ENCODE measurements at places on chromosomes 7 and 10. TPM values are rescaled to one million over a fixed set of nuclear protein-coding genes. Genes with fewer than 3 reads are reported as not detected.

- DNase-seq, result peak; percentile 55
Measured at GRCh38 chr10:132644527-132645246, 107.1 kb downstream of the INPP5A start.

DNA sequence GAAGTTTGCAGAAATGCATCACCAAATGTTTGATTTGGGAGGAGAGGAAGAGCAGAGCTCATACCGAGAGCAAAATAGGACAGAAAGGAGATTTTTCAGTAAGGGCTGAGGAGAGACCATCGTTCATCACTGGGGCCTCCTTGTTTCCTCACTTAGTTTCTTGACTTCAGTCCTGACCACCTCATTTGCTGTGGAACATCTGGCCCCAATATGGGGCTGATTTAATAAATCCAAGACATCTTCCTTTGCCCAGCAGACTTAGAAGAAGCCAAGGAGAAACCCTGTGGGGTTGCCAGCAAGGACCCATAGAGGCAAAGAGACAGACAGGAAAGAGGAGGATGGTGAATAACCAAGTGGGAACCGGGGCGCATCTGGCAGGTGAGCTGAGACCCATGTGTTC, 60.4 kb downstream of the CHST3 start:
- no peak for DNase-seq

- DNase-seq, result no peak
Measured at GRCh38 chr7:31786326-31786725, 99.3 kb downstream of the PPP1R17 start.

- no peak for DNase-seq
Measured at GRCh38 chr7:69218576-69218975, 379.7 kb upstream of the AUTS2 start.

- DNase-seq, result no peak
Measured at GRCh38 chr7:93015101-93015778, 102.5 kb downstream of the SAMD9 start.

DNA sequence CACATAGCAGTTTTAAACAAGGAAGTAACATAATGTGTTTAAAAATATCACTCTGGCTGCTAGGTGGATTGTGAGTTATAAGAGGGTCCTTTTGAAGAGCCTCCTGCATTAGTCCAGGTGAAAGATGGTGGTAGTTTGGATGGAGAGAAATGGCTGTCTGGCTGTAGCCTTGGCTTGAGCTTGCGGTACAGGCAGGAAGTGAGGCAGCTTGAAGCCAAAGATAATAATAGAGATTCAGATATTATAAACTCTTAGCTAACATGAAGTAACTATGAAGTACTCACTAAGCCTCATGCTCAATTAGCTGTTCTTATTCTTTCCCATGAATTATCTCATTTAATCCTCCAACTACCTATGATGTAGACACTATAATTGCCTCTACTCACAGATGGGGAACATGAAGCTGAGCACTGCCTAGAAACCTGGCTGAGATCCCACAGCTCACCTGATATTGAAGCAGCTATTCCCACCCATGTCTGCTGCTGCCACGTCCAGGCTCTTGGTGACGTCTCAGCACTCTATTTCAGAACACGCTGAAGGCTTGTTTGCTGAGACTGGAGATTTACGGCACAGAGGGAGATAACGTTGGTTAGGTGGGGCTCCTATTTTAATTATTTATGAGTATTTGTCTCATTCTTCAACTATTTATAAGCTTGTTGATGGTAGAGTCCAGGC, 10.4 kb downstream of the C10orf120 start:
- no peak for DNase-seq

GRCh38 chr10:105044902-105045301, 403.8 kb downstream of the SORCS3 start:
- no peak for DNase-seq

DNA sequence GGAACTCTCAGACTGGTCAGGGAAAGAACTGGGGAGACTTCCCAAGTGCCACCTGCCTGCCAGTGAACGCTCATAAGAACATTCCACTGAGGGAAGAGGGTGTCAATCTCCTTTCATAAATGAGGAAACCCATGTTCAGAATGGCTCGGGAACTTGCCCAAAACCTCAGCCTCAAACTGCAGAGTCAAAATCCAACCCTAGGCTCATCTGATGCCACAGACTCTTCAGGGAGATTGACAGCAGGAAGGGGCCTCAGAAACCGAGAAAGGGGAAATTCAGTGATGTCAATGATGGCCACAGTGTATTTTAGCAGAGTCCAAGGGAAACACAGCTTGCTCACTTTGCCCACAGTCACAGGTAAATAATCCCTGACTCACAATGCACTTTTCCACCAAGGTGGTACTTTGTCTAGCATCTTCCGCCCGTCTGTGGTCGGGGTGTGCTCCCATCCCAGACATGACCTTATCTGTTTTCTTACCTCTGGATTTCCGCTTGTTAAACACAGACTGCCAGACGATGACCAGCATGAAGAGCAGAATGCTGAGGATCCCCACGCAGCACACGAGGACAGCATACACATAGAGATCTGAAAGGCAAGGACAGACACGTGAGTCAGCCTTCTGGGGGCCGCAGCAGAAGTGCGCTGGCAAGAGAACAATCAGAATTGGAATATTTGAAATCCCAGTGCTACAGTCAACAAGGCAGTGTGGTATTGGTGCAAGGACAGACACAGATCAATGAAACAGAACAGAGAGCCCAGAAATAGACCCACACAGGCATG, 38.4 kb downstream of the VSTM4 start:
- no peak for DNase-seq

DNA sequence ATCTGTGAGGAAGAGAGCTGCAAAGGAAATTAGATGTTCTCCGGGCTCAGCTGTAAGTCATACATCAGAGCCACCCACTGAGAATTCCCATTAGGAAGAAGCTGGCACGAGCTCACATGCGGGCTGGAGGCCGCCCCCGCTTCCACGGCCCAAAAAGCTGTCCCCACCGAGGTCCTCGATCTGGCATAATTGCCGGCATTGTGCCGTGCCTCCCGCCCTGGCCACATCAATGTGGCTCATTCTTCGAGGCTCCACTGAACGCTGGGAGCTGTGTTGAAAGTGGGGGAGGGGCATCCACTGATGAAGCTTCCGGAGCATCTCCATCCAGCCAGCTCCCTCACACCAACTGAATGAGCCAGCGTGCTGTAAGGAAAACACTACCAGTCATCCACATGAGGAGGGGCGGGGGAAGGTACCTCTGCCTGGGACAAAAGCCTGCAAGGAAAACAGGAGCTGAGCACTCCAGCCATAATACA, 173.1 kb downstream of the PTPRN2 start:
- peak; percentile 58 for DNase-seq

KIAA1217 gene
- 24.0 TPM for total RNA-seq

FRAT2 gene
- 4.8 TPM for total RNA-seq

CUZD1 gene
- 0.35 TPM for total RNA-seq

TMEM229A gene
- total RNA-seq, result 0.24 TPM

ANXA8L1 gene
- not detected for total RNA-seq

GPR26 gene
- total RNA-seq, result not detected

NUTM2B gene
- 1.3 TPM for total RNA-seq

GNGT1 gene
- total RNA-seq, result not detected

PNLIPRP1 gene
- not detected for total RNA-seq

ZNF804B gene
- total RNA-seq, result 0.05 TPM

PTPRE gene
- total RNA-seq, result 51.1 TPM

All from cardiac septum (tissue), 1 donor.